Right forelimb (tissue), 1 donor: ENCODE measurements at places on chromosomes 4 and X.
A peak's percentile ranks its signal among the peaks of the same experiment; 100 is the strongest.

DNA sequence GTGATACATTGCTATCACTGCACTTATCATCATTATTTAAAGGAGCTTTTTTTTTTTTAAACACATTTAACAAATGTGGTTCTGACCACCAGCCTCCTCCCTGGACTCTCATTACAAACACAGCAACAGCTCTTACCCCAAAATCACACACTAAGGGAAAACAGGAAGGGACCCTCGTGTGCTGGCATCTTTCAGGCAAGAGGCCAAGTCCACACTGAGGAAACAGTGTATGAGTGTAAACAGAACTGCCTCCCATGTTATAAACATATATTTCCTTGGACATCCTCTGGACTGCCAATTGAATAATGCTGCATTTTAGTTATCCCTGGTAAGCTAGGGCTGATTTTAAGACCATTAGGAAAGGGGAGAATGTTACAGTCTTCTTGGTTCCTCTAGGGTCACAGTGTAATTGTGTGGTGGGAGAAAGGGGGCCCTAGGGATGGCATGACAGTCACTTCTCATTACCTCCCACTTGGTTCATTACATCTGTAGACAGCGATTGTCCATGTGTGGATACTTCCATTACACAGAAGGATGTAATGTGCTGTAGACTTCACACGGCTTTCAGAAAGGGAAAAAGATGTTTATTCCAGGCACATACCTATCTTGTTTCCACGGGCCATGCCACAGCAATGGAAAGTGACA lies 244.6 kb upstream of the TET2 start:
- no peak for DNase-seq

DNA sequence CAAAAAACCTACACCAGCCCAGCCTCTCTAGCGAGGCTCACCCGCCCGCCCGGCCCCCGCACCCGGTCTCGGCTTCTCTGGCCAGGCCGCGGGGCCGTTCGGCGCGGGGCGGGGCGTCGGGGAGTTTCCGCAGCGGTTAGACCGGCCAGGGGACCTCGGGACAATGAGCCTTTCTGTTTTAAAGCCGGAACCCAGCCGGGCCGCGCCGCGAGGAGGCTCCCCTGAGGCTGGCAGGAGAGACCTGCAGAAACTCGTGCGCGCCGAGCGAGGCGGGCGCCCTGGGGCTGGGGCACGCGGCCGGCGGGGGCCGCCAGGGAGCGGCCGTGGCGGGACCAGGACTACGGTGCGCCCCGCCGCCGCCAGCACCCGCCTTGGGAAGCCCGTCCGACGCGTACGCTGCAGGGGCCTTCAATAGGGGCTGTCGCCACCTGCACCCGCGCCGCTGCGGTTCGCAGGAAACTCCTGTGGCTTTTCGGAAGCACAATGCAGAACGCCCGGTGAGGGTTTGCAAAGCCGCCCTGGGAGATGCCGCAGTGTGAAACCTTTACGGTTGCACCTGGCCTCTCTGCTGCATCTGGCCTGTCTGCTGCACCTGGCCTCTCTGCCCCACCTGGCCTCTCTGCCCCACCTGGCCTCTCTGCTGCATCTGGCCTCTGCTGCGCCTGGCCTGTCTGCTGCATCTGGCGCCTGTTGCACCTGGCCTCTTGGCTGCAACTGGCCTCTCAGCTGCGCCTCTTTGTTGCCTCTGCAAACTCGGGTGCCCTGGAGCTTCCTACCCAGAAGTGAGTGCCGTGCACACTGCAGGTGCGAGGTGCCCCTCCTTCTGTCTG lies 63.9 kb downstream of the TRAPPC11 start:
- peak; percentile 60 for DNase-seq

DNA sequence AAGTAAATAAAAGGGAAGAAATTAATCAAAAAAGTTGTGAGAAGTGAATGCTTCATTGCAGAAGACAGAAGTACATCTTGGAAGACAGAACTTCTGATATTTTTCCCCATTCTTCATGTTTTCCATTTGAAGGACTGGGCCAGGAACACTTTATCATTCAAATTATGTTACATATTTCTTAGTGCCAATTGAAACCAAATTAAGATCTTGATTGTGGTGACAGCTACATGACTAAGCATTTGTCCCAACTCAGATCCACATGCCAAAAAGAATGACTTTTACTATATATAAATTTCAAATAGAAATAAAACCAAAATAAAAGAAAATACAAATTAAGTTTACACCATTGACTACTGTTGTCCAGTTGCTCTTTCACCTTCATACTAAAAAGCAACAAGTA lies 14.0 kb upstream of the FGF5 start:
- DNase-seq: no peak

DNA sequence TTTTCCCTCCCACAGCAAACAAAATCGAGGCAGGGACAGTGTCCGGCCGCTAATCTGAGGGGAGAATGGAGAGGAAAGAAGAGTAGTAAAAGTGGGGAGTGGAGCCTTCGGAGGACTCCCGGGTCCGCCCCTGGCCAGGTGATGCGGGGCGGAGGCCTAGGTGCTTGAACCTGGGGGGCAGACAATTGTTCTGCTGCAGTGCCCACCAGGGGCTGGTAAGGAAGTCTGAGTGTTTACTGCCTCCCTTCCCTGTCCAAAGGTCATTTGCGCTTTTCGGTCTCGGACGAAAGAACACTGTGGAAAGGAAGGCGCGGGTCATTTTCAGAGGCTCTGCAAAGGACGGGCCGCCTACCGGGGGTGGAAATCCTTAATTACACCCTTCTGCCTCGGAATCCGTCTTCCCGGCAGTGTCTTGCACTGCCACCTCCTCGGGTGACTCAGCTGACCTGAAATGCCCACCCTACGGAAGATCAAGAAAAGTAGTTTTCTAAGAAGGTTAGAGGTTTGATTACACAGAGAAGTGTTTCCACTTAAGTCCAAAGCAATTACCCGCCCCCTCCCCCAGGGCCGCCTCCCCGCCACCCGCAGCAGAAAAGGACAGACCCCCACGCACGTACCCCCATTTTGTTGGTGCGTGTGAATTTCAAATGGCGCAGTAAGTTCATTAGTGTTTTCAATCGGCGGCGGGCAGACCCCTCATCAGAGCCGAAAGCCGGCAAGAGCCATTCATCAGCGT lies 99.9 kb upstream of the TENM3 start:
- DNase-seq: no peak

GRCh38 chrX:39226251-39226650 lies 425.0 kb downstream of the MID1IP1 start:
- no peak for DNase-seq

DNA sequence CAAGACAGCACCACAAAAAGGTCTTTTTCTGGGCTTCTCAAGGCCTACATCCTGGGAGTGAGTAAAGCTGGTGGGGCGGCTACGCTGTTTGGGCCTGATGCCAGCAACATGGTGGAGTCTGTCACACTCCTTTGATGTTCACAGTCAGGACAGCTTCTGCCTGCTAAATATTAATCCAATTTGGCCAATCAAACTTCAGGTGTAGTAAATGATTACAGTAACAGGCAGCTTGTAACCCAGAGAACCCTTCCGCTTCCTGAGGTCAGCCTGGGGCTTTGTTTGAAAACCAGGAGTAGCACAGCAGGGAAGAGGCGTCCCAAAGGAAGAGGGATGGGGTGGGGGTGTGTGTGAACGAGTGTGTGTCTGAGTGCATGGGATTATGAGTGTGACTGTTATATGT lies 220.4 kb downstream of the MAML3 start:
- no peak for DNase-seq

DNA sequence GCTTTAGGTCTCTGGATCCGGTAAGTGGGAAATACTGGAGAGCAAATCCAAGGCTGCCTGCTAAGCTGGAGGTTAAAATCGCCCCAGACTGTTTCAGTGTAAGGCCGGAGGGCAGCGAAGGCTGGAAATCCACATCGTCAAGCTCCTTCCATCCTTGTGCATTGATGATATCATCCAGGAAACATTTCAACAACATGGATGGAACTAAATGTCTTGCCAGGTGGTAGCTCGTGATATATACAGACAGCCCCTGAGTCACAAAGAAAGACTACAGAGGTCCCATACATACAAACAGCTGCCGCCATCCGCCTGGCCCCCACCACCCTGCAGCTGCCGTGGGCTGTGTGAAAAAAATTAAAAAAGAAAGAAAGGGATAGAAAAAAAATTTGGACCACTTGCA lies 148.9 kb upstream of the RBPJ start:
- DNase-seq: peak; percentile 80

DNA sequence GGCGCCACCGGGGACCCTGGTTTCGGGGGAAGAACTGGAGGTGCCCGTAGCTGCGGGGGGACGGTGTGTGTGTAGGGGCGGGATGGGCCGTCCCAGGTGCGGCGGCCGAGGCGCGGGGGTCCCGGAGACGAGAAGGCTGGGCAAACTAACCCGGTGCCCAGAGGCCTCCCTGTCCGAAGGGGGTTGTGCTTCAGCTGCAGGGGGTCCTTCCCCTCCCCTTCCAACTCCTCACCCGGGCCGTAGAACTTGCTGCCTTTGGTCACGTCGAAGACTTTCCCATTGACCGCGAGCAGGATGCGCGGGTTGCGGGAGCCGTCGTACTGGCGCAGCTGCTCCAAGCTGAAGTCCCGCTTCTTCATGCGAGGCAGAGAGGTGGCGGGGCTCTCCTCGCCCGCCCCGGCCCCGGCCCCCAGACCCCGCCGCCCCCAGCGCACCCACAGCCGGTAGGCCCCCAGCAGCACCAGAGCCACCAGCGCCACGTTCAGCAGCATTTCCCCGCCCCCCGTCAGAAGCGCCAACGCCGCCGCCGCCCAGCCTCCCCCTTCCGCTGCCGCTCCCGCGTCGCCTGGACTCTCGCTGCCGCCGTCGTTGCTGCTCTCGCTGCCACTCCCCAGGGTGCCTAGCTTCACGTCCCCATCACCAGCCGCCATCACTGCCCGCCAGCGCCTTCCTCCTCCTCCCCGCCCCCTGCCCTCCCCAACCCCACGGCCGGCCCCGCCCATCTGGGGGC lies at the start of gene PGRMC2:
PGRMC2 (minus strand) TSS at position 673 of the 730 bp plus-strand sequence; CDS start at position 650, 23 bp downstream.
- DNase-seq: no peak

DNA sequence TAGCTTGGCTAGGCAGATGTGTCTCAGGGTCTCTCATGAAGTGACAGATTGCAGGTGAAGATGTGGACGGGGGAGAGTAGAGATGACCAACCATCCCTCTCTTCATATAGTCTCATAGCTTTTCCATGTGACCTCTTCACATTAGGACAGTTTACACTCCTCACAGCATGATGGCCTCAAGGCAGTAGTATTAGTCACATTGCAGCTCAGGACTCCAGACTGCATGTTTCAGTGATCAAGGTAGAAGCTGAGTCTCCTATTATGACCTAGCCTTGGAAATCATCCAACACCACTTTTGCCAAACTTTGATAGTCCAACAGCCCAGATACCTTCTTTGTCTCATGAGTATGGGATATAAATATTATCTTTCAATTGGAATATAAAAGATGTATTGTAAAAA lies 147.7 kb downstream of the GASK1B start:
- no peak for DNase-seq

- DNase-seq: no peak
These were observed 163.9 kb downstream of the RBM46 start for GRCh38 chr4:154944996-154945395.

- no peak for DNase-seq
These were observed 42.7 kb downstream of the LHFPL1 start for GRCh38 chrX:112636951-112637581.

DNA sequence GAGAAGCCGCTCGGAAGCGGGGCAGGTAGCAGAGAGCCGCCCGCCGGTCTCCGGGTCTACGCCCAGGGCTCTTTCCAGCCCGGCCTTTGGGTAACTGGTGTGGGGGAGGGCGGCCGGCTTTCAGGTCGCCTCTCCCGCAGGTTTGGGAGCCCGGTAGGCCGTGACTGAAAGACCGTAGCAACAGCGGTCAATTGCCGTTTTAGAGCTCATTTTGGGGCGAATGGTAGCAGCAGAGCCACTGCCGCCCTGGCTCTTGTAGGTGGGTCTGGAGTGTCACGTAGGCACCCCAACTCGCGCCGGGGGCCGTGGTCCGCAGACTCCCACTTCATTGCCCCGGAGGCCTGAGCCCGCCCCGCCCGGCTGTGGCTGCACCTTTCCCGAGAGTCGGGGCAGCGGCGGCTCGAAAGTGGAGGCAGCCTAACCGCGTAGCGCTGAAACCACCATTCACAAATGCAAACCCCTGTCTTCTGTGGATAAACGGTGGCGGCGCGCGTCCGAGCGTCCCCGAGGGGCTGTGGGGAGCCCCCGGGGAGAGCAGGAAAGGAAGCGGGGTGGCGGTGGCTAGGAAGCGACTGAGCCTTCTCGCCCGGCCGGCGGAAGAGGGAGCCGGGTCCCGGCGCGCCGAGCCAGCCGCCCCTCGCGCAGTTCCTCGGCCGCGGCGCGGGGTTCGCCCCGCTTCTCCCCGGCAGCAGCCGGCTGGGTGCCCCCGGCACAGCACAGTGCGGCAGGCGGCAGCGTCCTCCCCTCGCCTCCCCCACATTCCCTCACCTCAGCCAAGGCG lies 2185.1 kb upstream of the TENM3 start:
- peak; percentile 58 for DNase-seq

DNA sequence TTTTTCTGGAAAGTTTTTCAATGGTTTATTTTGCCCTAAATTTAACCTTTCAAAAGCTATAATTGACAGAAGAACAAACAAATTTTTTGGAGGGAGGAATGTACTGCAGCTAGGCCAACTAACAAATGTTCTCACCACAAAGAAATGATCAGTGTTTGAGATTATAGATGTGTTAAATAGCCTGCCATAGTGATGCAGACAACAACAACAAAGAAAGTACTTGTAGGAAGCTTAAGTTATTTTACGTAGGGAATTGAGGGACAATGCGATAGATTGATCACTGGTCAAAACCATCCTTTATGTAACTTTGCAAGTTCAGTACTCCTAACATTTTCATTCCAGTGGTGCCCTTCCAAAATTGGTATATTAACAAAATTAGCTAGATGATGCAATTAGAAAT lies 340.4 kb downstream of the SH3BGRL start:
- DNase-seq: no peak

DNA sequence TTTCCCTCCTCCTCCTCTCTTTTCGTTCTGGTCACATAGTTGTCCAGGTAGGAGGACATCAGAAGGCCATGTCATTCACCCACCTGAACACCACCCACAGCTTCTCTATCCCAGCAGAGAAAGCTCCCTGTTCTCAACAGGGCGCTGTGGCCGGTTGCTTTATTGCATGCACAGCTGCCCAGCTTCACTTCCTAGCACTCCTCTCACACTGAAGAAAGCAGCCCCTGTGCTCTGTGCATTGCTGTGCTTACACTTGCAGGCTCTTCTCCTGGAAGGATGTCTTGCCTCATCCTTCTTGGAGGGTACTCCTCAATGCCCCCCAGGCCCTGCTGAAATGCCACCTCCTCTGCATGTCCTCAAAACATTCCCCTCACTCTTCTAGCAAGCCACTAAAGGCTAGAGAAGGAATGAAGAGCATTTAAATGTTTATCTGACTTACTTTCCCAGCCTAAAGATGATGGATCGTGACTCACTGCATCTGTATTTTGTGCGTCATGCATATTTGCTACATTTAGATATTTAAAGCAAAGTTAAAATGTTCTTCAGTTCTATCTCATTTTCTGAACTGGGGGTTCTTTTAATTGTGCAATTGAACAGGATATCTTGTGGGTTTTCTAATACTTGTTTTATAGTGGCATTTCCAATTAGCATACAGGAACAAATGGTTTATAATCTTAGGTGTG lies 186.4 kb upstream of the PUDP start:
- DNase-seq: no peak

- DNase-seq: no peak
These were observed 132.5 kb downstream of the PTTG2 start for GRCh38 chr4:38092701-38093100.
